Hair follicle dermal papilla cell (primary cell): ENCODE measurements at places on chromosomes 16 and 17. TPM values are rescaled to one million over a fixed set of nuclear protein-coding genes. Genes with fewer than 3 reads are reported as not detected.

Gene EVI2A
- 6.7 and 10.8 TPM in 2 replicates for total RNA-seq

Gene ANKFN1
- total RNA-seq: 1.6 and 2.8 TPM in 2 replicates

Gene FSCN2
- total RNA-seq: 8.9 and 10.0 TPM in 2 replicates

Gene TEKT1
- not detected in 2 replicates for total RNA-seq

Gene TEKT3
- 0.49 TPM in 1 of 2 replicates, not detected in the other for total RNA-seq

Gene RNPS1
- 68.7 and 69.3 TPM in 2 replicates for total RNA-seq

Gene BEAN1
- 0.16 and 3.6 TPM in 2 replicates for total RNA-seq

Gene GJC1
- 33.4 and 53.7 TPM in 2 replicates for total RNA-seq

Gene KIF19
- not detected in 2 replicates for total RNA-seq

Gene C17orf50
- total RNA-seq: not detected in 2 replicates

Gene CHRNE
- total RNA-seq: 4.7 and 5.8 TPM in 2 replicates

Gene PRSS36
- total RNA-seq: 2.1 TPM in 1 of 2 replicates, not detected in the other

Gene CCL5
- total RNA-seq: 0.16 TPM in 1 of 2 replicates, not detected in the other

Gene CIBAR2
- total RNA-seq: not detected in 2 replicates

Gene C16orf46
- total RNA-seq: 0.32 and 0.73 TPM in 2 replicates

Gene CYBA
- total RNA-seq: 112 and 228 TPM in 2 replicates

Gene TNFSF13
- total RNA-seq: 1.2 and 1.5 TPM in 2 replicates

Gene DPEP3
- total RNA-seq: not detected in 2 replicates

Gene NLRC3
- total RNA-seq: 0.12 and 0.16 TPM in 2 replicates

Gene HLF
- total RNA-seq: 0.24 and 1.3 TPM in 2 replicates

Gene KRT40
- not detected in 2 replicates for total RNA-seq

Gene BAHCC1
- total RNA-seq: 16.3 and 25.5 TPM in 2 replicates

Gene KRTAP4-1
- total RNA-seq: not detected in 2 replicates

Gene MAP3K14
- 10.8 and 11.0 TPM in 2 replicates for total RNA-seq

Gene SEZ6L2
- total RNA-seq: 0.85 and 1.1 TPM in 2 replicates

Gene GAS7
- 32.1 and 48.0 TPM in 2 replicates for total RNA-seq

Gene TBC1D3
- total RNA-seq: not detected in 2 replicates

Gene MT1G
- total RNA-seq: not detected in 2 replicates

Gene QPRT
- total RNA-seq: 33.4 and 45.3 TPM in 2 replicates

Gene TPSAB1
- total RNA-seq: not detected in 2 replicates

Gene PIMREG
- 2.7 and 2.8 TPM in 2 replicates for total RNA-seq

Gene RPRML
- not detected in 2 replicates for total RNA-seq

Gene TTYH2
- 3.9 and 7.5 TPM in 2 replicates for total RNA-seq

Gene SPAG5
- 5.4 and 6.2 TPM in 2 replicates for total RNA-seq

Gene THAP11
- total RNA-seq: 30.0 and 34.6 TPM in 2 replicates

Gene ALDH3A1
- 8.1 and 10.4 TPM in 2 replicates for total RNA-seq

Gene GCGR
- total RNA-seq: not detected in 2 replicates

Gene ZNF200
- 9.2 and 9.5 TPM in 2 replicates for total RNA-seq

Gene PRSS21
- 0.49 TPM in 1 of 2 replicates, not detected in the other for total RNA-seq

Gene ZMYND15
- not detected in 2 replicates for total RNA-seq

Gene CD300LB
- total RNA-seq: not detected in 2 replicates

Gene CD300E
- total RNA-seq: not detected in 2 replicates

Gene NATD1
- total RNA-seq: 7.3 and 9.1 TPM in 2 replicates

Gene TMC7
- 0.81 and 0.97 TPM in 2 replicates for total RNA-seq

Gene FN3K
- total RNA-seq: 1.8 and 2.4 TPM in 2 replicates

Gene BICDL2
- total RNA-seq: not detected in 2 replicates

Gene PRSS22
- not detected in 2 replicates for total RNA-seq

Gene TP53
- total RNA-seq: 62.7 and 67.7 TPM in 2 replicates

Gene CLEC3A
- not detected in 2 replicates for total RNA-seq

Gene FAM171A2
- 3.6 and 4.4 TPM in 2 replicates for total RNA-seq

Gene ECI1
- total RNA-seq: 35.7 and 37.3 TPM in 2 replicates
